HFFc6 (cell line): ENCODE measurements at places on chromosomes 2 and 18.

DNA sequence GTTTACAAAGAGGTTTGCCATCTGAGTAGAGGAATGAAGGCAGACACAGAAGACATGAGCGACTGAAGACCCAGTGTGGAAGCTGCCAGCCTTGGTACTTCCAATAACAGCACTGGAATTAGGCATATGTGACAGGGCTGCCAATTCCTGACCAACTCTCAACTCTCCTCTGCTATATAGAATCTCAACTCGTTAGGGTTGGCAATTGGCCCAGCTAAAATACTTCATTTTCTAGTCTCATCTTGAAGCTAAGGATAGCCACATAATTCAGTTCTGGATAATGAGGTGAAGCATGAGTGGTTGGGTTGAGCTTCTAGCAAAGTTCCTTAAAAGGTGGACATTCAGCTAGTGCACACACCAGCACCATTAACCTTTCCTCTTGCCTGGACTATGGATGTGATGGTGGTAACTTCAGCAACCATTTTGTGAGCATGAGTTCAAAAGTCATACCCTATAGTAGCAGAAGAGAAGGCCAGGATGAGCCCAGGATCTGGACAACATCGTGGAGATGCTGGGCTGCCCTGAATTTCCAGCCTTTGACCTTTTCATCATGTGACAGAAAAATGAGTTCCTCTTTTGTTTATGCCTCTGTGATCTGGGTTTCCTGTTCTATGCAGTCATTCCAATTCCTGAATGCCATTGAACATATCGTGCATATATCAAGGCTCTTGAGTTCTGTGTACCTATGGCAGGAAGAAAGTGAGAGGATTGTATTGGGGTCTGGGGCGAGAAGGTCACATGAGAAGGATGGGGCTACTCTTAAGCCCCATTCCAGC, 68.1 kb upstream of the HAAO start:
- DNase-seq = no peak

GRCh38 chr2:26463244-26464192, 14.4 kb downstream of the OTOF start:
- no peak for DNase-seq

- no peak for DNase-seq
Measured at GRCh38 chr2:136210455-136210805, 92.5 kb upstream of the CXCR4 start.

GRCh38 chr2:44918095-44918775, 23.3 kb upstream of the SIX3 start:
- no peak for DNase-seq

DNA sequence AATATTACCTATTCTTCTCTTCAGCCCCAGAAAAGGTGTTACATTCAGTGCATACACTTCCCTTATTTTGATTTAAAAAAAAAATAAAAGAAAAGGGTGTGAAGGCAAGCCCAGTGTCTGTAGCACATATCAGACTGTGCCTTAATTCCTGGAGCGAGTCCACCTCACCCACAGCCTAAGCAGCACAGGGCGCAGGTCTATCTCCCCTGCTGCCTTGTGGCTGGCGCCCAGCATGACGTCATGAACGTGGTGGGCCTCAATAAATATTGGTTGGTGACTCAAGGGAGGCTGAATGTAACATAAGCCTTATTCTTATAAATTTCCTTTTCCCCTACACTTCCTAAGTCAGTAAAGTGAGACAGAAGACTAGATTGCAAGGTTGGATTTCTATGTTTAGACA, 26.4 kb downstream of the ST3GAL5 start:
- DNase-seq = no peak

GRCh38 chr2:155643056-155643775, 689.3 kb downstream of the NR4A2 start:
- DNase-seq = no peak

GRCh38 chr2:16617282-16618266, 48.1 kb downstream of the CYRIA start:
- DNase-seq = no peak

GRCh38 chr2:38668092-38668491, 2.2 kb downstream of the GALM start:
- DNase-seq = no peak

- DNase-seq = no peak
Measured at GRCh38 chr2:240247868-240248720, 107.6 kb upstream of the OTOS start.

GRCh38 chr2:233051241-233052149, 8.6 kb upstream of the INPP5D start:
- no peak for DNase-seq

DNA sequence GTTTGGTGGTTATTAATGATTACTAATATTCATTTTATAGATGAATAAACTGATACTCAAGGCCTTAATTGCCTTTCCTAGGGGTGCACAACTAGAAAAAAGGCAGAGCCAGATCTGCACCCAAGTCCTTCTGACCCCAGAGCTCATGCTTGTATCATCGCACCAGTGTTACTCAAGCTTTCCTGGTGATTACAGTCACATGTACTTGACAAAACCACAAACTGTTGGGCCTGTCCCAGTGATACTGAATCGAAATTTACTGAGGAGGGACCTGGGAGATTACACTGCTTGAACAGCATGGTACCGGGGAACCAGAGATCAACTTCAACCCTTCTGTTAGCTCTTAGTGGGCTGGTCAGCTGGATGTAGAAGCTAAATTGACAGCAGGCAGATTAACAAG, 33.7 kb downstream of the FASTKD2 start:
- DNase-seq = no peak

DNA sequence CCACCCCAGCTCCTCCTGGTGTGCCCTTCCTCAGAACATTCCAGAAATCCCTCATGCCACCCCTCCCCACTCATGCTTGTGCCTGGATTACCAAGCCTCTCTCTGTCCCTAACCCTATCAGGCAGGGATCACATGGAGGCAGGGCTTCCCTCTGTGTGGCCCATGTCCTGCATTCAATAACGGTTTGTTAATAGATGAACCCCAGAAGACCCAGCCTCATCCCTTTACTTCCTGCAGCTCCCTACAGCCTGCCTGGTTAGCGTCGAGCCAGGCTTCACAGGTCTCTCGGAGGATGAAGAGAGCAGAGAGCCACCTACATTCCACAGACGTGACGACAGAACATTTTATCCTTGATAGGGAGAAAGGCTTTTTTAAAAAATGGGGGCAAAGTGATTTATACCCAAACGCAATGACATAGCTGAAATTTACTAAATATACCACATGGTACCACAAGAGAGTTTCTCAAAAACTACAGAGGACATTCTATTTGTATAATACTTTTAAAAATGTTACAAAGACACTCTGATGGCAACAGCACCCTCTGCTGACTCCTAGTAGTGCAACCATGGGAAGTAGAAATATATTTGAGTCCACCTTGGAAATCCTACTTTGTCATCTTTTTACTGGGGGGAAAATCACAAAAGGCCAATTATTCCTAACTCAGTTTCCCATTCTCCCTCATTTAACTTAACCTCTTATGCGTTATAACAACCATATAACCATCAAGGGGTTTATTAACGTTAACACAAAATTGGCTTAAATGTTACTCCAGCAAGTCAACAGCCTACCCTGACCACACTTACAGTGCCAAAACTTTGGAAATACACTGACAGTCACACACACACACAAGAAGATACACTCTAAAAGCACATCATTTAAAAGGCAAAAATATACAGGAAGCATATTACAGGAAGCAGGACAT, 30.7 kb downstream of the FBXO15 start:
- DNase-seq = peak; percentile 47
